Amygdala (tissue), 56 donors: ENCODE measurements at places on chromosomes 6 and 20.

DNA sequence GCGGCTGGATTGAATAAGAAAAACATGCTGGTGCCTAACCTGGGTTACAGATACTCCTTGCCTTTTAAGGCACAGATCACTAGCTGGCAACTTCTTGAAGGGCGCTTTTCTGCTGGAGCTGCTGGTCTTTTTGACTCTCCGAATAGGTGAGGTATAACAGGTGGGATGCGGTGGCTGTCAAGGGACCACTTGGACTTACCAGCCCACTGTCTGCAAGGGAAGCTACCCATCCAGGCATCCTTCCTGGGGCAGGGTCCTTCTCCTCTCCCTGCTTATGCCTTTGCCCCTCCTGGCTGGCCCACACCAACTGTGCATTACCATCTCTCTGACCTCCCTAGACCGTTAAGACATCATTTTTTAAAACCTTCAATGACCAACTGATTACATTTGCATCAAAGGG is 57.4 kb downstream of the NPEPL1 start:
- no peak for DNase-seq

DNA sequence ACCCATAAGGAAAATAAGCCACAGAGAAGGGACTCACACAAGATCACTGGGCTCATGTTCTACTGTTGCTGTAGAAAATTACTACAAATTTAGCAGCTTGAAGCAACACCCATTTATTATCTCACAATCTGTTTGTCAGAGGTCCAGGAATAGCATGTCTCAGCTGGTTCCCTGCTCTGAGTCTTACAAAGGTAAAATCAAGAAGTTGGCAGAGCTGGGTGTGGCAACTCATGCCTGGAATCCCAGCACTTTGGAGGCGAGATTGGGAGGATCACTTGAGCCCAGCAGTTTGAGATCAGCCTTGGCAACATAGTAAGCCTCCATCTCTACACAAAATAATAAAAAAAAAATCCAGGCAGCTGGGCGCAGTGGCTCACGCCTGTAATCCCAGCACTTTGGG is 28.5 kb upstream of the ZNF831 start:
- DNase-seq: no peak

GRCh38 chr20:4102381-4102780 is 87.0 kb upstream of the RNF24 start:
- no peak for DNase-seq

DNA sequence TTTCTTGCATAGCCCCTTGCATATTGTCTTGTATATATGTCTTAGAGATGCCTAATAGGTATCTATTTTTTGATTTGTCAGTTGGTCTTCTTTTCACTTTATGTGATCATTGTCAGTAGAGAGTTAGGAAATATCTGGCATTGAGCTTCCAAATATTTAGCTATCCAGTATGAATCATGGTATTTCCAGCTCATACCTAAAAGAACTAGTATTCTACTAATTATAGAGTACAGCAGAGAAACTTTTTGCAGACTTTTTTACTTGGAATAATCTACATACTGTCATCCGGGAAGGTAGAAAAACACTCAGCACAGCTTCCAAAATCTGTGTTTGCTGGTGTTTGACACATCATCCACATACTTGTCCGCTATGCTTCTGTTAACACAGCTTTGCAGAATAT is 156.4 kb upstream of the HTR1E start:
- DNase-seq: no peak

DNA sequence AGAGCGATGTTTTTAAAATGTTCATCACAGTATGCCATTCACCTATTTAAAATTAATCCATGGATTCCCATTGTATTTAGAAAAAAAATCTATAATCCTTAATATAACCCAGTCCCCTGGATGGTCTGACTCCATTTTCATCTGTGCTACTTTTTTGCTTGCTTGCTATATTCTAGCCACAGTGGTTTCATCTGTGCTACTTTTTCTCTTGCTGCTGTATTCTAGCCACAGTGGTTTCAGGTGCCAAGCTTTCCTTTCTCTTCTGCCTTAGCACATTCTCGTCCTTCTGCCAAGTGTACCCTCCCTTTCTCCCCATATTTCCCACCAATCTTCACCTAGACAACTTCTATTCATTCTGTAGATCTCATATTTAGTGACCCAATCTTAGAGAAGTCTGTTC is 33.3 kb upstream of the SOX4 start:
- DNase-seq: no peak

DNA sequence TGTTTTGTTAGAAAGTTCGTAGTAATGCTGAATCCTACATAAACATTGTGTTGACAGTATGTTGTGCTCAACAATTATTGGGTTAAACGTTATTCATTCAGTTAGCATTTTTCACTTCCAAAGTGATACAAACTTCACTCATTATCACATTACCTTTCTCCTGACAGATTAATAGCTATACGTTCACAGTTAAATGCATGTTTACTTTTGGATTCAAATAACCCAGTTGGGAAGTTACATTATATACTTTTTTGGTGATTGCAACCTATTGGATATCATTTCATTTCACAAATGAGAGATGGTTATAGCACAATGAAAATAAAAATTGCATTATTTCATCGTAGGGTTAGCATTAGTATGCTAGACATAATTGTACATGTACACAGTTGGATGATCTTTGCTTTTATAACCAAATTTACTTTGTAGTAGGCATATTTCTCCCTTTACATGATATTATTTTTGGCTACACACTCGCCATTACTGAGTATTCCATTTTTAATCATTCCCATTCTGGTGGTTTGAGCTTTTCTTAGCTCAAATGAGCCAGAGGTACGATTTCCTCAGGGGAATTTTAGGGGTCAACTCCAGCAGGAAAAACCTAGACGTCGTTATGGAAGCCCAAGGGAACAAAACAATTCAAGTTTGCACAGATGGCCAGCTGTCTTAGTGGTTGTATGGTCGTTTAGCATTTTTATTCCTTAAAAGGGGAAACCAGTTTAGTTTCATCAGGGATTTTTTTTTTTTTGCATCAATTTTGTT is 2.1 kb upstream of the HIVEP1 start:
- DNase-seq: no peak

DNA sequence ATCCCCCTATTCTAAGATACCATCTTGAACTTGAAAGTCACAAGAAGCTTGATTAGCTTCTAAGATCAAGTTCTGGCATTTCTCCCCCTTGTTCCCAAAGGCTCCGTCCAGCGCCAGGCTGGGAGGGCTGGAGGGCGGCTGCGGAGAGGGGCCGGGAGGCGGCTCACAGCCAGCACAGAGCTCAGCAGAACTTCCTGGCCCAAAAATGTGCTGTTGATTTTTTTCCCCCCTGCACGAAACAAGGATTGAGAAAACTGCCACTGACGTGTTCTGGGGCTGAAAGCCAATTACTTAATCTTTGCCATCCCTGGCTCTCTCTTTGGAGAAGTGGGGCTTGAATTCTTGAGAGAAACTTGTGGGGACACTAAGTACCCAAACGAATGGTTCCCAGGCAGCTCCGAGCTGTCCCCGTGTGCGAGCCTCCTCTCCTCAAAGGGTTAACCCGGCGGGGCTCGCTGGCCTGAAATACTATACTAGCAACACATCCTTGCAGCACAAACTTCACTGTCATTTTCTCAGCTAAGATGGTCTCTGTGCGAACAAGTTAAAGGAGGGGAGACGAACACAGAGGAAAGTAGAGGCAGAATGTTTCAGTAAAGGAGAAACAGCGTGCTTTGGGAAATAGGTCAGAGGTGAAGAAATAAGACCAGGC is 452 bp downstream of the TRAF3IP2 start:
- DNase-seq: peak; percentile 48

DNA sequence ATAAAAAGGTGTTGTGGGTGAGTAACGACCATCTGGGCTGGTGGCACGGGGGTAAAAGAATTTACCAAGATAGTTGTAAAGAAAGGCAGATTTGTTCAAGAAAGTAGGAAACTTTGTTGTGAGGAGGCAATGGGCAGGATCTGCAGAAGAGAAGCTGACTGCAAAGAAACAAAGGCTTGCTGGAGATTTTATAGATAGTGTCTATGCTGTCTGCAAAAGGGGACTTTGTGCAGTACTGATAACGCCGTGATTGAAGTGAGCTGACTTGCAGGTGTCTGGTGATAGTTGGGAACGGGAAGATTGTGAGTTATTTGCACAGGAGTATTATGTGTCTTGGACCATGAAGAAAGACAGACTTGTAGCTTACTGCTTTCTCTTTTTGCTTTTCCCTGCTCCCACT is 36.8 kb upstream of the GSTA3 start:
- no peak for DNase-seq

GRCh38 chr6:121686611-121687023 is 251.2 kb downstream of the GJA1 start:
- no peak for DNase-seq

DNA sequence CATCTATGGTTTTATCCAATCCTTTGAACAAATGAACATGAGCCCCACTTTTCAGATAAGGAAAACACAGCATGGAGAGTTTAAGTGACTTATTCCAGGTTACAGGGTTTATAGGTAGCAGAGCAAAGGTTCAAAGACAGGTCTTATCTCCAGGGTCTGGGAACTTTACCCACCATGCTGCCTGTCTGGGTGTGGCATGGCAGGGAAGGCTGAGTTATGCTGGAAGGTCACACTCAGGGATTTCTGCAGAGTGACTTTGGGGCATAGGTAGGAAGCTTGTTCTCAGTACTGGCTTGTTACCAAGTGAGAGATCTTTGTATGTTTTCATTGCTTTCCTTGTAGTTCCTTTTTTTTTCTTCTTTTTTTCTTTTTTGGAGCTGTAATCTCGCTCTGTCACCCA is 1.8 kb downstream of the ZNF831 start:
- DNase-seq: no peak

DNA sequence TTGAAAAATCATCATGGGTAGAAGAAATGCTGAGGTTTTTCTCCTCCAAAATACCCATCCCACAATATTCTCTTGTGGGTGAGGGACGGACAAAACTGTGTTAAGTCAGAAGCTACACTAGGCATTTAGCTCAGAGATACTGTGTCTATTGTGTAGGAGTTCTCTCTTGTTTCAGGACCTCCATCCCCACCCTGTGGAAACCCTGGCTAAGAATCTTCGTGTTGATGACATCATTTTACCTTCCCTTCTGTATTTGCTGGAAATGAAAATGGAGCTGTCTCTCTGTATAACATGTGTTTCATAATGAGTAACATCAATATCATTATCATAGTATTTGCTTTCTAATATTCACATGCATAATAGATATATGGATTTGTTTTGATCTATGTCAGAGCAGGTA is 1193.0 kb upstream of the CITED2 start:
- no peak for DNase-seq

DNA sequence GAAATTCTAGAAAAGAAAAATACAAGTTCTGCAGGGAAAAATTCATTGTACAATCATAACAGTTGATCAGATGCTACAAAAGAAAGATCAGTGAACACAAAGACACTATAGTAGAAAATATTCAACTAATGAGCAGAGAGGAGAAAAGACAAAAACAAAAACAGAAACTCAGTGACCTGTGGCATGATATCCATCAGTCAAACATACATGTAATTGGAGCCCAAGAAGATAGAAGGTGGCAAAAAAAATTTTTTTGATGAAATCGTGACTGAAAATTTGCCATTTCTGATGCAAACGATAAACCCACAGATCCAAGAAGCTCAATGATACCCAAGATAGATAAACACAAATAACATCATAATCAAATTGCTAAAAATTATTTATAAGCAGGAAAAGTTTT is 13.1 kb upstream of the FOXQ1 start:
- DNase-seq: no peak

- no peak for DNase-seq
These were observed 22.2 kb downstream of the RNF24 start for GRCh38 chr20:3993109-3993508.

GRCh38 chr6:110329348-110329713 is 28.8 kb downstream of the METTL24 start:
- no peak for DNase-seq

GRCh38 chr6:42095776-42096541 is 45.6 kb downstream of the TAF8 start:
- DNase-seq: no peak

DNA sequence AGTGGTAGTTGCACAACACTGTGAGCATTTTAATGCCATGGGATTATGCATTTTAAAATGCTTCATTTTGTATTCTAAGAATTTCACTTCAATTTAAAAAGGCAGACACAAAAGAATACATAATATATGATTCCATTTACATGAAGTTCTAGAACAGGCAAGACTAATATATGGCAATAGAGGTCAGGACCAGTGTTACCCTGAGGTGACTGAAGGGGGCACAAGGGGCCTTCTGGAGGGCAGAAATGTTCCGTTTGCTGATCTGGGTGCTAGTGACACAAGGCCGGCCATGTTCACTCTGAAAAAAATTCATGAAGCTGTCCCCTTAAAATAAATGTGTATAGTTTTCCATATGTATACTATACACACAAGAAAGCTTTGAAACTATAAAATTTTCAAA is 28.5 kb downstream of the TASP1 start:
- DNase-seq: no peak

GRCh38 chr20:44580581-44581268 is 1.7 kb upstream of the PKIG start:
- no peak for DNase-seq

GRCh38 chr6:100693249-100693927 is 187.7 kb downstream of the ASCC3 start:
- no peak for DNase-seq

DNA sequence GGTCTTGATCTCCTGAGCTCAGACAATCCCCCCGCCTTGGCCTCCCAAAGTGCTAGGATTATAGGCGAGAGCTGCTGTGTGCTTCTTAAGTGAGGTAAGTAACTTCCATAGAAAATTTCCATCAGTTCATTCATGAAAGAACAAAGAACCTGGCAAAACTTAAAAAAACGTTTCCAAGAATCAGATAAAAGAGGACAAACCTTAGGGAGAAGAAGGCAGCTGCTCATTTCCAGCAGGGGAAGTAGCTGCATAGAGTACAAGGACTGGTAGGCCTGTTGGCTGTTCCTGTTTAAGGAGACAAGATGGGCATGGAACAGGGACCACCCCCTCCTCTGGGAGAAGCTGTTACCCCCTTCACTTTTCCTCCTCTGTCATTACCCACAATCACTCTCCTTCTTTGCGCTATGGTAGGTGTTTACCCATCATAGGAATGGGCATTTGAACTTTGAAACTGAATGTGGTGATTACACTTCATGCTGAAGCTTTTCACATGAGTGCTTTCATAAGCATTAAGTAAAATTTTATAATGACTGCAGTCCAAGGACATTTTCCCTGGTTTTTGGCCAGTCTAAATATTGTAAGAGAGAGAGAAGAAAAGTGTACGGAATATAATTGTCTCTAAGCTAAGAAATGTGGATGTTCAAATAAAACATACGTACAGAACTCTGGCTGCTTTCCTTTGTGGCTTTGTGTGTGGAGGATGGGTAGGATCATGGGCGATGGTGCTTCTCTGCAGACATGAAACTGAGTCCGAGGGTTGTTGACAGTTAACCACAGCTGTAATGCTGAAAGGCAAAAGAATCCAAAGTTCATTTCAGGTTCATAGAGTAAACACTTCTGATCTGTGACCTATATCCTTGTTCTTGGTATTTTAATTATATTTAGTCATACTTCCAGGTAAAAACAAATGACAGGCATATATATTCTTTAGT is 56.4 kb downstream of the CCN2 start:
- DNase-seq: no peak

DNA sequence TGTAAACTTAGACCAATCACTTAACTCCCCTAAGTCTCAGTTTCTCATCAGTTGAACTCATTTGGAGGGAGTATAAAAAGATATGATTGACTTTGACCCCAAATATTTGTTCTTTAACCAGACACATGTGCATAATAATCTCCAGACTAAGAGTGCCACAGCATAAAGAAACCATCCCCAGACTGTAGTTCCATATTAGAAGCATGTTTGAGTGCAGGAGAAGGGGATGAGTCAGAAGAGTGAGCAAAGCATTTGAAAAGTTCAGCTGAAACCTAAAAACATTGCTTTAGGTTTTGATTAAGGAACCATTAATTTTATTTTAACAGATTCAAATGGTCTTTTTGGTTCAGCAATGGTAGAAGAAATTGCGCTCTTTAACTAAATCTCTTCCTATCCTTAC is 654.8 kb downstream of the UTRN start:
- DNase-seq: no peak
